Activated naive CD4-positive, alpha-beta T cell (primary cell): ENCODE measurements at places on chromosomes 1 and 21.
A peak's percentile ranks its signal among the peaks of the same experiment; 100 is the strongest.

DNA sequence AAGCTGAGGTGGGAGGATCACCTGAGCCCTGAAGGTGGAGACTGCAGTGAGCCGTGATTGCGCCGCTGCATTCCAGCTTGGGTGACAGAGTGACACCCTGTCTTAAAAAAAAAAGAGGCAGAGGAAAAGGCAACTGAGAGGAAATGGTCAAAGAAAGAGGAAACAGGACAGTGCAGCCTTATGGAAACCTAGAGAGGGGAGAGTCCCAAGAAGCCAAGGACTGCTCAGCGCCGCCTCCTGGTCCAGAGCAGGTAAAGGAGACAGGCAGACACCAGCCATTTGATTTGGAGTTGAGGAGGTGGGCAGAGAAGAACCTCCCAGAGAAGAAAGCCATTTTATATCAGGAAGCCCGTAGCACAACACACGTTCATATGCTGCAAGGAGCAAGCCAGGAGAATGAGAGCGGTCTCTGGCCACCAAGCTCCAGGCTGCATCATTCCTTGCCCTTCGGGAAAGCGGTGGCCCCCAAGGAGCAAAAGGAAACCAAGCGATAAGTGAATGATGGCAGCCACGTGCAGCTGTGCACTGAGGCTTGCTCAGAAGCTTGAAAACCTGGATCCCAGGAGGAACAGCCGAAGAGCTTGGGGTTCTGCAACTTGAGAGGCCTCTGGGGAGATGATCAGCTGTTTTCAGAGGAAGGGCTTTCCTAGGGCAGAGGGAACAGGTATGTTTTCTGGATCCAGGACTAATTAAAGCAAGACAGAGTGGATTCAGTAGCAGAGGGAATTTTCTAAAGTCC lies 33.7 kb downstream of the LRRC42 start:
- no peak for DNase-seq

DNA sequence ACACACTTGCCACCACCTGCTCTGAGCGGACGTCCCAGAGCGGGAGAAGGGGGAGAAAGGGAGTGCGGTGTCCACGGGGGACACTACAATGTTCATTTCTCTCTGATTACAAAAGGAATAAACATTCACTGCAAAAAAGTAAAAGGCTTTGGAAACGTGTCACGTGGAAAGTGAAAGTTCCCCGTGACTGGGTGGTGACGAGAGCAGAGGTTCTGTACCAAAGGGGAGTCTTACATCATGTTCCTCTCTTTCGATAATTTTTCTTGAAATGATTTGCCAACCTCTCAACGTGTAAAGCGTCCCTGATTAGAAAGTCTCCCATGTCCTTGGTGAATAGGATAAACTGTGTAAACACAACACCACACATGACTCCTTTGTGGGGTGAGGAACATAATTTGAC lies 22.0 kb upstream of the PRDM15 start:
- no peak for DNase-seq

GRCh38 chr1:221643404-221644144 lies 98.3 kb downstream of the DUSP10 start:
- no peak for DNase-seq

DNA sequence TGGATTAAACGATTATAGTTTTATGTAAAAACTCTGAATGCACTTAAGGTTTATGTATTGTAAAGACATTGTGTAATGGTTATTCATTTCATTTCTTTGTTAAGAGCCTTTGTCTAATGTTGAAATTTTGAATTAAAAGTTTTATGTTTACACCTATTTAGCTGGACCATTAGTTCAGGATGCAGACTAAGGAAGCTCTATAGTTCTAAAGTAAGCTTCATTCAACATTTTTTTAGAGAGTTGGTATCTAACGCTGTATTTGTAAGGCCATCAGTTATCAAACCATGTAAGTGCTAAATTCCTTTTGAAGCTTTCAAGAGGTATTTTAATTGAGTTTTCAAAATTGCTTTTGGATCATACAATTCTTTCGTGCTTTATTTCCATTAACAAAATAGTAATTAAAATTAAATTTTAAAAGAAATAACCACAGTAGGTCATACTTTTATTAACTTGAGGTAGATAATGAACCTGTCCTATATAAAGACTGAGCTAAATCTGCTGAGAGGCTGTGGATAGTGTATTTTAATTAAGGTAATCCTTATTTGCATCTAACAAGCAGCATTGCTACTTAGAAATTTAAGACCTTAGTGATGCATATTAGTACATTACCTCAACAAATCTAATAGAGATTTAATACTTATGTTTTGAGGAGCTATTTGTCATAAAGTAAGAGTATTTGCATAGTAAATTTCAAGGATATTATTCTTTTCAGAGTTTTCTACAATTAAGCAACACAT lies 47.9 kb downstream of the RWDD3 start:
- no peak for DNase-seq

DNA sequence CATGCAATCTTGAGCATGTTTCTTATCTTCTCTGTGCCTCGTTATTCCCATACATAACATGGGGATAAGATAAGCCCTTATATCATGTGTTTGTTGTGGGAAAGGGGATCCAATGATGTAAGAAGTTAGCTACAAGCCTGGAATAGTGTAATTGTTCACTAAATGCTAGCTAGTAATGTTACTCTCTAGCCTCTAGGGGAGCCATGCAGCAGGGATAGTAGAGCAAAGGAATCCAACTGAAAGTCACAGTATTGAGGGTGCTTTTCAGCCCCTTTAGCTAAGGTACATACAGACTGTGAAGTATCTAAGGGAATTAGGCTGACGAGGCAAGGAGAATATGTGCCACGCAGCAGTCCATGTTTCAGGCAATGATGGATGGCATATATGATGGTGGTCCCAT lies 46.9 kb downstream of the IL23R start:
- no peak for DNase-seq

DNA sequence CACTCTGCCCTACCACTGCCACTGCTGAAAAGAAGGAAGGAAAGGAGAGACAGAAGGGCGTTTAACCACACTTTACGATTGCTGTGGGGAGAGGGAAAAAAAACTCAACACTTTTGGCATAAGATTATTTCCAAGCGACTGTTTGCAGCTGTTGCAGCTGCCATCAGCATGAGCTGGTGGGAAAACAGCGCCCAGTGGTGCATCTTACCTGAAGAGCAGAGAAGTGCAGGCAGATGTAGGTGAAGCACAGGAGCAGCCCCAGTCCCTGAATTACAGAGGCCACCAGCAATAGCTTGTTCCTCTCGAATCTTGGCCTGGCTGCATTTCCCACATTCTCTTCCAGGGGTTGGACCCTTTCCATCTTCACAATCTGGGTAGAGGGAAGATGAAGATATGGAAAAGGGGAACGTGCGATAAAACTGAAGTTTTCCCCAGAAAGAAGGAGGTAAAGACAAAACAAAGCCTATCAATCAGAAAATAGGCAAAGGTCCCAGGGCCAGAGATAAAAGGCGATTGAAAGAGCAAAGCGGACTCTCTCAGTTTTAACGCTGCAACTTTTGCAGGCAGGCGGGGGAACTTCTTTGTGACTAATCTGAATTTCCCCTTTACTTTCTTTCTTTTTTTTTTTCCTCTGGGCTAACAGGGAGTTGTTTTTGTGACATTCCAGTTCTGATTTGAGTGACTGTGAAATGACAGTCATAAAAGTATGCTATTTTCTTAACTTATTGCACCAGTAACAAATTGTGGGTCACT lies at the start of gene TNFSF4:
TSS of gene TNFSF4 (minus strand) at position 516 of the 753 bp plus-strand sequence. CDS start at position 361, 155 bp downstream.
- DNase-seq, result peak; percentile 1

DNA sequence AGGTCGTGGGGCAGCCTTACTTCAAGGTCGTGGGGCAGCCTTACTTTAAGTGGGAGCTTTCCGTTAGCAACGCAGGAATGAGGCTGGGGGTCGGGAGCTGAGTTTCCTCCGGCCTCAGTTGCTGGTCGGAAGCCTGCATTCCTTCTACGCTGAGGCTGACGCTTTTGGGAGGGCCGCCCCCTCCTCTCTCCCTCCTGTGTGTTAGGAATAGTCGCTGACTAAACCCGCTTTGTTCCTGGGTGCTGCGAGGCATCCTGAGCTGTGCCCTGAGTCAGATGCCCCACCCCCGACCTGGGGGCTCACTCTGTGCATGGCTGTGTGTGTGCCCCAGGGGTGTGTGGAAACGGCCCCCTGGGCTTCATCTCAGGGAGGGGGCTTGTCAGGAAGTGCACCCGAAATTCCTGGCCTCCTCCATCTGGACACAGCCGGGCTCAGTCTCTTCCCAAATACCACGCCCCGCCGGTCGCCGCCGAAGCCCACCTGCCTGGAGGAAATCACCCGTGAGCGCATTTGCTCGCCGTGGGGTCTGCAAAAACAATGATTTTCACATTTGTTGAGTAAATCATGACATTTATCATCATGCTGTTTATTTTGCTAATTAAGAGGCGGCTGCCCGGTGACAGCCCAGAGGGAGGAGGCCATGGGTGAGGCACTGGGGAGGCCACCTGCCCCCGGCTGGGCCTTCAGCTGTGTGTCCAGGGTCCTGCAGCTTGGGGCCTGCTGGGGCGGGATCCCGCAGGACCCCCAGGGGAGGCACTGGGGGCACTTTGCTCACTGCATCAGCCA lies 121.4 kb downstream of the PRDM16 start:
- DNase-seq, result no peak

DNA sequence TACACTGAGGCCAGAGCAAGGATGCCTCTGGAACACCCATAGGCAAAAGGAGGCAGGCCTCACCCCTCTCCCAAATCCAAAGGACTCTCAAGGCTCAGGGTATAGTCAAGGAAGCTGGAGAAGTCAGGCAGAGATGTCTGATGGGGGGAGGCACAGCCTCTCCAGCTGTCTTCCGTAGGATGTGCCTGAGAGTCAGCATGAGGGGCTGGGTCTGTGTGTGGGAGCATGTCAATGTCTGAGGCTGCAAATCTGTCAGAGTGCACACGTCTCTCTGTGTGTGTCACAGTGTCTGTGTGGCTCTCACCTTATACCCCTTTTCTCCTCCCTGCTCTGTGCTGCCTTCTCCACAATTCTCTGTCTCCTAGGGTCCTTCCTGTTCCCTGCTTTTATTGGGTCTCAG lies 4.0 kb downstream of the HPCAL4 start:
- DNase-seq, result no peak

DNA sequence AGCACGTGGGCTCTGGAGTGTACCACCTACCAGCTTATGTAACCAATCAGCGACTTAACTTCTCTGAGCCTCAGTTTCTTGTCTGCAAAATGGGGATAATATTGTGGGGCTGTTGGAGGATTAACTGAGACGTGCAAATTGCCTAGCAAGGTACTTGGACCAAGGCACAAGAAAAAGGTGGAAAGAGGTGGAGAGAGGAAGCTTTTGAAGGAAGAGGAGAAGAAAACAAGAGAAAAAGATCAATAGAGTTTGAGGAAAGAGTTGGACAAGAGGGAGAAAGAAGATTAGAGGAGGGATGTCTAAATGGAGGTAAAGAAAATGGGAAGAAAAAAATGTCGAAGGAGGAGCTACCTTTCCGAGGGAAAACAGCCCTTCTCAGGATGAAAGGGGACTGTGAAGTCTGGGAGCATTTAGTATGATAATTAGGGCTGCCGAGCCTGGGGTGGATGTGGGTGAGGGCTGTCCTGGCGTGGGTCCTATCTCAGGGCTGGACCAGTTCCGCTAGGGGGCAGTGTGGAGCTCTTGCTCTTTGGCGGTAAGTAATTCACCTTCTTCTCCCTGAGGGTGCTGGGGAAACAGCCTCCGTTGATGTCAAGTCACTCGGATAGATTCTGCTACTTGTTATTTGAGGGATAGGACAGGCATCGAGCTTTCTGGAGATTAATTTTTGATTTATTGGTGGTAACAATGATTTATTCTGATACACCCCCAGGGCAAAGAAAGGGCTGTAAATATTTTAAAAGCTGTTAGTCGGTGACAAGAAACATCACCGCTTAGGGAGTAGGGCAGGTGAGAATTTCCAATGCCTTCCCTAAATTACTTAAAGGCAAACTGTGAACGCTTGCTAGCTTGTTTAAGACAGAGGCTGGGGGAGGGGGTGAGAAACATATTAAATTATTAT lies 79.0 kb upstream of the NFASC start:
- peak; percentile 88 for DNase-seq

- DNase-seq, result no peak
Observed at GRCh38 chr1:218803351-218803997, 370.2 kb upstream of the LYPLAL1 start.

GRCh38 chr21:18987520-18988026 lies 584.0 kb upstream of the TMPRSS15 start:
- no peak for DNase-seq

- DNase-seq, result no peak
Observed at GRCh38 chr21:31952828-31953227, 80.0 kb downstream of the HUNK start.

GRCh38 chr1:203799971-203800370 lies 4.5 kb downstream of the ZBED6 start:
- no peak for DNase-seq

DNA sequence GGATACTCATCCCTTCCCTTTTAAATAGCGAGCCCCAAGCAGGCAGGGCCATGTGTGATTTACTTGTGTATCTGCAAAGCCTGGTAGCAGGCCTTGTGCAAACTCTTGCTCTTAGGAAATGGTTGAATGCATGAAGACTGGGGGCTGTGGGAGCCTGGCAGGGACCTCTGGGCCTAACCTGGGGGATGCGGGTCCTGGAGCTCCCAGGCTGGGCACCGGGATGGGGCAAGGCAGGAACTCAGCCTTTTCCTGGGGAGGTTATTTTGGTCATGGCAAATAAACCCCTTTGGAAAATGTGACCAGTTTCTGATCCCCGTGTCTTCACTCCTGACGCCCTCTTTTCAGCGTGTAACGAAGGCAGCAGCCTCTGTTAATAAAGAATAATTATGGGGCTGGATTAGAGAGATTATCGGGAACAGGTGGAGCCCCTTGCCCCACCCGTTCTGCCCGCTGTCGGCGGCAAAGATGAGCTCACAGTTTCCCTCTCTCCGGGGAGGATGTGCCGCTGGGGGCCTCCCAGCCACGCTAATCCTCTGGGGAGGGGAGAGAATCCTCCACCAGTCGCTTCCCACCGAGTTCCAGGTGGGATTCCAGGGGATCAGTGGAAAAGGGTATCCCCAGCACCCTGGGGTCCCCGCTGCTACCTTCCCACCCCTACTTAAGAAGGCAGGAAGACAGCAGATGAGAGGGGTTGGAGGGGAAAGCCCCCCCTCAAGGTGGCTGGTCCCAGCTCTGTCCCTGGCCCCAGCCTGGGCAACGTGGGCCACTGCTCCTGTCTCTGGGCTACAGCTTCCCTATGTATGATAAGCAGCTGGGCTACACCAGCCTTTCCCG lies 69.7 kb upstream of the WNT4 start:
- no peak for DNase-seq

GRCh38 chr1:49016030-49016977 lies 239.6 kb upstream of the BEND5 start:
- DNase-seq, result no peak

DNA sequence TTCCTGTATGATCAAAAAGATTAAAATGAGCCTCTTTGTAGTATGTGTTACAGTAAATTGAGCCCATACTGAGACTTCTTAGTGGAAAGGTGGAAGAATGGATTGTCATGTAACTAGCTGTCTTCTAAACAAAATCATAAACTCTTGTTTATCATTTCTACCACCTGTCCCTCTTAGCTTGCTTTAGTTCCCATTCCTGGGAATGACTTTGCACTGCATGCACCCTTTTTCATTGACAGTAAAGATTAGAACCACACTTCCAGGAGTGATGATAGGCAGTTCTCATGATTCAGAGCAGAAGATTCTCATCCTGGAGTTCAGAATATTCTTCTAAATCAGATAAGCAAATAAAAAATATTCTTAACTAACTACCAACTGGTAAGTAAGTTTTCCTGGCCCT lies 28.0 kb downstream of the DENND2D start:
- no peak for DNase-seq
